ENCODE measurements at places on chromosomes 3 and 15. TPM values are rescaled to one million over a fixed set of nuclear protein-coding genes. Genes with fewer than 3 reads are reported as not detected.

- no peak overlapping the region for H3K4me3 ChIP-seq
- H3K27ac ChIP-seq = no peak overlapping the region
- H3K36me3 ChIP-seq = peaks cover 6% of the 10 kb centered on the region
- DNase-seq = no peak
Measured at GRCh38 chr3:132641837-132642538, 17.6 kb downstream of the ACAD11 start.

DNA sequence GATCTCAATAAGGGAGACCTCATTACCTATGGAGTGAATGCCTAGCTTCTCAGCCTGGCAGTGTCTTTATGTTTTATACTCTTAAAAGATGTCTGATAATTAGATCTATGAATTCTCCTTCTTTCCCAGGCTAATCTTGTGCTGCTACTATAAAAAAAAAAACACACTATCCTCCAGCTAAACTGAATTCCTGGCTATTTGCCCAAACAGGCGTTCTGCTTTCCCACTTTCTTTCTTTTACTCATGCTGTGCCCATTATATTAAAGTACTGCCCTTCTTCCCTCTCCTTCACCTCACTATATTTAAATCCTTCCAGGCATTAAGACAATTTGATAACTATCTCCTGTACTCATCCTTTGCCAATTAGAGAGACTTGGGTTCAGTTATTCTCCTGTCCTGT lies 1134.9 kb downstream of the ROBO2 start:
- no peaks in the 10 kb centered on the region for H3K4me1 ChIP-seq
- H3K4me3 ChIP-seq = no peak overlapping the region
- no peak overlapping the region for H3K27ac ChIP-seq

GRCh38 chr3:53238051-53238850 lies 17.6 kb downstream of the TKT start:
- H3K27ac ChIP-seq = no peak overlapping the region
- H3K36me3 ChIP-seq = peaks cover 72% of the 10 kb centered on the region
- H3K4me3 ChIP-seq = no peak overlapping the region
- DNase-seq = no peak
- H3K4me1 ChIP-seq = no peaks in the 10 kb centered on the region

CRELD1 gene
- 38.6 TPM for total RNA-seq

RBP2 gene
- not detected for total RNA-seq

DNA sequence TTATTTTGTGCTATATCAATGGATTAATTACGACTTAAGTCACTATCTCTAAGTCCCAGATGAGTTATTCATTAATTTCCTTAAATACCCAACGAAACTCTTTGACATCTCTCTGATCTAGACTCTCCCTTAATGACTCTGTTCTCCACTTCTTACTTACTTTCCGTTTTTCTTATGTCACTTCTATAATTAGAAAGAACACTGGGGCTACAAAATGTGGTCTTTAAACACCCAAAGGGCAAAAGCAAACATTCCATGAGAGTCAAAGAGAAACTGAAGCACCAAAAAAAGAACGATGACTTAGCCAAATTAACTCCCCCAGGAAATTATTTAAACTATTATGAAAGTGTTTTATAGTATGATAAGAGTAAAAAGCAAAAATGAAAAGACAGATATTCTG lies 166.4 kb upstream of the UBE2E2 start:
- no peaks in the 10 kb centered on the region for H3K4me1 ChIP-seq
- no peak for DNase-seq
- H3K36me3 ChIP-seq = no peaks in the 10 kb centered on the region
- H3K4me3 ChIP-seq = no peak overlapping the region
- H3K27me3 ChIP-seq = no peaks in the 10 kb centered on the region
- H3K27ac ChIP-seq = no peak overlapping the region

RARB gene
- total RNA-seq = 21.9 TPM

DNA sequence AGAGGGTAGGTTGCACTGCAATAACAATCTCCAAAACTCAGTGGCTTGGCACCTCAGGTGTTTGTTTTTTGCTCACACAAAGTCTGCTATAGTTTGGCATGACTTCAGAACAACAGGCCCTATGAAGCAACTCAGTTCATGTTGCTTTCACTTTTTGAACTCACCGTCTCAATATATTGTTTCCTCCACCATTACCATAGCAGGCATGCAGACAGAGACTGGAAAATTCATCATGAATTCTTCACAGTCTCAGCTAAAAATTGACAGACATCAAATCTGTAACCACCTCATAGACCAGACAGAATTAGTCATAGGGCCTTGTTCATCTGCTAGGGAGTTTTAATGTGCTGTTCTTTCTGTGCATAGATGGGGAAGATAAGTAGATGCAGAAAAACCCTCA lies 161.4 kb upstream of the POU1F1 start:
- no peaks in the 10 kb centered on the region for H3K27me3 ChIP-seq
- no peak overlapping the region for H3K27ac ChIP-seq
- DNase-seq = no peak
- H3K4me1 ChIP-seq = no peaks in the 10 kb centered on the region

DNA sequence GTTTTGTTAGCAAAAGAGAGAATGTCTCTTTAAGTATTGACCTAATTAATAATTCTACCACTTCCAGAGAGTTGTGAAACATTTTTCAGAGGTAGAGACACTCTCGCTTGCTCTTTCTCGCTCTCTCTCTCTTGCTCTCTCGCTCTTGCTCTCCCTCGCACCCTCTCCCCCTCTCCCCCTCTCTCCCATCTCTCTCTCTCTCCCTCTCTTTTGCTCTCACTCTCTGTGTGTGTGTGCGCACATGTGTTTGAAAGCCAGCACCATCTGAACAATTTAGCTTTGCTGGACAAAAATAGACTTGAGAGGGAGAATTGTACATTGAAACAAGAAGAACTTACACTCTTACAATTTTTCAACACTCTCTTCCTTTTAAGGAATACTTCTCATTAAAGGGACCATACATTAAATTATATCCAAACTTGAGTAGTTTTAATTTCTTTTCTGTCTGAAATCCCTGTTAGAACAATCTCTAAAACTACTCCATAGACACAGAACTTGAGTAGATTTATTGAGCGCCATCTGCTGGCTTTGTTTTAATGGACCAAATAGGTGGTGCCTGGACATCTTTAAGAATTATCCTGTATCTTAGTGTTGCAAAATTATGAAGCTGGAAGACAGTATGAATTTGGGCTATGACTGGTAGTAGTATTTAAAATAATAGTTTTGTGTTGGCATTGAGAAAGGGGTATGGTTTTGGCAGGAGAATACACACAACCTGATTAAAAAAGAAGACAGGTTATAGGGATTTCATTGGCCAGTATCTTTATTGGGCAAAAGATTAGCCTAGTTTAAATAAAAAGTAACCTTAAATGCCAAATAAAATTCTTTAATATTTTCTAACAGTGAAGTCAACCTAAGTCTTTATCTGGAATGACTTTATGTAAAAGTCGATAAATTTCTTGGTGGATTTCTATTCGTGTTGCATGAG lies 124.6 kb downstream of the AKAP13 start:
- H3K4me1 ChIP-seq = peaks cover 27% of the 10 kb centered on the region
- peaks cover 8% of the 10 kb centered on the region for H3K36me3 ChIP-seq
- no peaks in the 10 kb centered on the region for H3K27me3 ChIP-seq

- no peaks in the 10 kb centered on the region for H3K27me3 ChIP-seq
- DNase-seq = no peak
- no peak overlapping the region for H3K4me3 ChIP-seq
- H3K36me3 ChIP-seq = no peaks in the 10 kb centered on the region
- H3K4me1 ChIP-seq = no peaks in the 10 kb centered on the region
- H3K27ac ChIP-seq = no peak overlapping the region
Measured at GRCh38 chr3:64856977-64857516, 169.2 kb upstream of the ADAMTS9 start.

- no peak overlapping the region for H3K27ac ChIP-seq
- no peak for DNase-seq
- peaks cover 4% of the 10 kb centered on the region for H3K4me1 ChIP-seq
- H3K36me3 ChIP-seq = no peaks in the 10 kb centered on the region
- no peak overlapping the region for H3K4me3 ChIP-seq
- H3K27me3 ChIP-seq = no peaks in the 10 kb centered on the region
Measured at GRCh38 chr3:45183872-45184262, 37.7 kb upstream of the CDCP1 start.

DNA sequence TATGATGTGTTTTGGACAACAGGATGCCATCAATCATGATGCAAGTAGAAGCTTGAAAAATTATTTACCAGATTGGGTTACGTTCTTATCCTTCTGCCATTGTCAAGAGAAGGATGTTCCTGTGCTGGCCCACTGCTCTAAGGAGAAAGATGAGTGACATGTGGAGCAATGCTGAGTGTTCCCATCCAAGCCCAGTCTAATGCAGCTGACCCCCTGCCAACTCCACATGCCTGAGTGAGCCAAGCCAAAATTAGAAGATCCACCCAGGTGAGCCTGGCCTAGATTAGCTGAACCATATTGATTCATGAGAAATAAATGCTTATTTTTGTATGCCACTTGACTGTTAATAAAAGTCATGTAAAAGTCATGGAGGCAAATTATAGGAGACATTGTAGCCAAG lies 446.5 kb downstream of the CNTN3 start:
- no peak for DNase-seq
- no peak overlapping the region for H3K27ac ChIP-seq
- no peaks in the 10 kb centered on the region for H3K36me3 ChIP-seq
- no peak overlapping the region for H3K4me3 ChIP-seq
- H3K4me1 ChIP-seq = no peaks in the 10 kb centered on the region
- no peaks in the 10 kb centered on the region for H3K27me3 ChIP-seq

- no peak overlapping the region for H3K27ac ChIP-seq
- H3K4me1 ChIP-seq = no peaks in the 10 kb centered on the region
- no peak for DNase-seq
- H3K4me3 ChIP-seq = no peak overlapping the region
- H3K27me3 ChIP-seq = no peaks in the 10 kb centered on the region
- no peaks in the 10 kb centered on the region for H3K36me3 ChIP-seq
Measured at GRCh38 chr15:95603802-95604201, 726.7 kb upstream of the NR2F2 start.

DNA sequence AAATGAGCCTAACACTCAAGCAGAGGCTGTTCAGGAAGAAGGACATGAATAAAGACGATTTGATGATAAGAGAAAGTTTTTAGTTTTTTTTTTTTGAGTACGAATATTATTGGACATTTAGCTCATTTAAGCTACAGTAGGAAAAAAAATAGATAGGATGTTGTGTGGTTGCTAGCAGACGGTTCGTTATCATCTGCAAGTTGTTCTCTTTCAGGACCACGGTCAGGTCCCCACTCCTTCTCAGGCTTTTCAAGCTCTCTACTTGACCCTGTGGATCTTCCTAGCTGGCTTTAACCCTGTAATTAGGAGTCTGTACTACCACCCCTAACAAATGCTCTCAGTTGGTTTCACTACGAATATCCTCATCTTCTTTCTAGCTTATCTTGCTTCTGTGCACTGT lies 1.1 kb downstream of the KCNH8 start:
- H3K36me3 ChIP-seq = no peaks in the 10 kb centered on the region
- H3K27ac ChIP-seq = no peak overlapping the region
- H3K4me1 ChIP-seq = peaks cover 8% of the 10 kb centered on the region
- peak; percentile 86 for DNase-seq
- no peaks in the 10 kb centered on the region for H3K27me3 ChIP-seq

- DNase-seq = no peak
- no peak overlapping the region for H3K27ac ChIP-seq
- H3K36me3 ChIP-seq = no peaks in the 10 kb centered on the region
- no peak overlapping the region for H3K4me3 ChIP-seq
Measured at GRCh38 chr3:143332026-143332425, 212.5 kb downstream of the CHST2 start.

GRCh38 chr3:109851854-109852253 lies 514.5 kb upstream of the DPPA4 start:
- DNase-seq = no peak
- no peaks in the 10 kb centered on the region for H3K4me1 ChIP-seq
- H3K27ac ChIP-seq = no peak overlapping the region
- H3K4me3 ChIP-seq = no peak overlapping the region
- H3K27me3 ChIP-seq = no peaks in the 10 kb centered on the region
- H3K36me3 ChIP-seq = no peaks in the 10 kb centered on the region

MAGEF1 gene
- total RNA-seq = 90.7 TPM

DNA sequence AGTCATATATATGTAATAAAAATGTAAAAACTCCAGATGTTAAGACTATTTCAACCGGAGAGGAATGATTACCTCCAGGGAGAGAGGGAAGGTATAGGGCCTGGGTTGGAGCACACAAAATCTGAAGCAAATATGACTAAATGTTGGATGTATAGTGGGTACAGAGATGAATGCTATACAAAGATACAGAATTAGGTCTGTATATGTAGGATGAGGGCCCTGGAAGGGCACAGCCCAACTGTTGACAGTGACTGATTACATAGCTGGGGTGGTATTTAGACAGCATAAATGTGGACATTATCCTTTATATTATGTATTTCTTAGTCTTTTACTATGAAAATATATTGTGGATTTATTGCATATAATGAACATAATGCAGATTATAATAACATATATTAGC lies 94.4 kb upstream of the SPATA12 start:
- no peak overlapping the region for H3K4me3 ChIP-seq
- no peak for DNase-seq
- no peaks in the 10 kb centered on the region for H3K4me1 ChIP-seq
- no peak overlapping the region for H3K27ac ChIP-seq
- no peaks in the 10 kb centered on the region for H3K27me3 ChIP-seq

DNA sequence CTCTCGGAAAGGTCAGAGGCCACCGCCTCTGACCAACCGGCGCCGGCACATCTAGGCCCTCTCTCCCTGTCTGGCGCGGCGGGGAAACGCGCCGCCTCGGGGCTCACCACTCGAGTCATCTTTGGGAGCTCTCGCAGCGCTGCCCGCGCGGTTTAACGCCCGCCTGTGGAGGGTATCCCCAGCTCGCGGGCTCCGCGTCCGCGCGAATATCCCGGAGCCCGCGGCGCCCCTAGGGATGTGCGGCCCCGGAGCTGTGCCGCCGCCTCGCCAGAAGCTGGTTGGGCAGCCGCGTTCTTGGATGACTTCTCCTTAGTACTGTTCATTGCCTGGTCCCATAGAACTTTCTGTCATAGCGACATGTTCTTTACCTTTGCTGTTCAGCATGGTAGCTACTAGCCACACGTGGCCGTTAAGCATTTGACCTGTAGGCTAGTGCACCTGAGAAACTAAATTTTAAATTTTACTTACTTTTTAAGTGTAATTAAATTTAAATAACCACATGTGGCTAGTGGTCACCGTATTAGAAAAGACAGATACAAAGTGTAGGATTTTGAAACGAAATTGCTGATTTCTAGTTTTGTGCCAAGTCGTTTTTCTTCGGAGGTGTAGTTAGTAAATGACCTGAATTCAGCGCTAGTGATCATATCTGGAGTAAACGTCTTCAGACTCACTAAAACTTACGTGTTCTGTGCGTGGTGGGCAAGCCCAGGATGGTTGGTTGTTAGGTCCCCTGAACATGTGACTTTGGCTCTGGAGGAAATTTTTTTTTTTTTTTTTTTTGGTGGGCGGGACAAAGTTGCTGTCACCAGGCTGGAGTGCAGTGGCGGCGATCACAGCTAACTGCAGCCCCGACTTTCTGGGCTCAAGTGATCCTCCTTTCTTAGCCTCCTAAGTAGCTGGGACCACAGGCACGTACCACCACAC lies 835 bp downstream of the ARIH2 start:
- peaks cover 23% of the 10 kb centered on the region for H3K36me3 ChIP-seq
- DNase-seq = peak; percentile 62
- H3K4me3 ChIP-seq = peak overlapping the region; percentile 95
- peak overlapping the region; percentile 96 for H3K27ac ChIP-seq
- H3K27me3 ChIP-seq = no peaks in the 10 kb centered on the region

C2CD4A gene
- total RNA-seq = not detected
